ENCODE measurements at places on chromosomes 6 and 20.
A peak's percentile ranks its signal among the peaks of the same experiment; 100 is the strongest.

- no peaks in the 10 kb centered on the region for H3K36me3 ChIP-seq
- peak overlapping the region; percentile 9 for H3K27ac ChIP-seq
- no peak overlapping the region for H3K4me3 ChIP-seq
- no peaks in the 10 kb centered on the region for H3K4me1 ChIP-seq
- H3K27me3 ChIP-seq, result no peaks in the 10 kb centered on the region
Observed at GRCh38 chr6:11263291-11263775, 30.9 kb upstream of the NEDD9 start.

DNA sequence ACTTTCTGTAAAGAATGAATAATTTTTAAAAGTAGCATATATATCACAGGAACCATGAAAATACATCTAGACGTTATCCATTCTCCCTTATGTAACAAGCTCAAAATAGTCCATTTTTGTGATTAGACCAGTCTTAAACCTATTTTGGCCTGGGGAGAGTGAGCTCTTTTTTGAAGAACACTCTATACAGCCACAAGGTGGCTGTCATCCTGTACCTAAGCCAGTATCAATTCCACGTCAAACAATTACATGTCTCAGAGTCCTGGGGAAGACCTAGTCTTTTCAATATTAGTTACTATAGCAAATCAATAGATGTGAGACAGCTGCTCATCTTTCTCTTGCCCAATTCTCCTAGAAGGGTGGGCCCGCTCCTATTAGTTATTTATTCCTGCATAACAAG, 28.4 kb downstream of the FBXO5 start:
- no peak overlapping the region for H3K4me3 ChIP-seq
- peaks cover 4% of the 10 kb centered on the region for H3K27me3 ChIP-seq
- no peak overlapping the region for H3K27ac ChIP-seq
- DNase-seq, result no peak

DNA sequence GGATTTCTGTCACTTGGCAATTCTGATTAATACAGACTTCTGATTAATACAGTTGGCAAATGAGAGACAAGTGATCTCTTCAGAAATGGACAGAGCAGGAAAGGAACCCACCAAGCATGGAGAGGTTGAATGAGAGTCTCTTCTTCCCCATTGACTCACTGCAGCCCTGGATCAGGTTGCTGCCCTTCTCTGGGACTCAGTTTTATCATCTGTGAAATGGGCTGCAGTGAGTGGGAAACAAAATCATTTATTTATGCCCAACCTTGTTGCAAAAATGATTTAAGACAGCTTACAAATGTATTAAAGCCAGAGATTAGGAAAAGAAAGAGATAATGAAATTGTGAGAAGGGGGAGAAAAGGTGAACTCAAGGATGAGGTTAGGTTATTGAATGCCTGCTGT, 20.8 kb upstream of the RSPO4 start:
- H3K4me1 ChIP-seq, result no peaks in the 10 kb centered on the region
- DNase-seq, result no peak
- no peaks in the 10 kb centered on the region for H3K27me3 ChIP-seq
- no peak overlapping the region for H3K27ac ChIP-seq

GRCh38 chr6:53983301-53983700, 127.9 kb upstream of the MLIP start:
- H3K4me1 ChIP-seq, result no peaks in the 10 kb centered on the region
- no peak overlapping the region for H3K27ac ChIP-seq
- DNase-seq, result no peak
- H3K36me3 ChIP-seq, result no peaks in the 10 kb centered on the region
- no peak overlapping the region for H3K4me3 ChIP-seq

DNA sequence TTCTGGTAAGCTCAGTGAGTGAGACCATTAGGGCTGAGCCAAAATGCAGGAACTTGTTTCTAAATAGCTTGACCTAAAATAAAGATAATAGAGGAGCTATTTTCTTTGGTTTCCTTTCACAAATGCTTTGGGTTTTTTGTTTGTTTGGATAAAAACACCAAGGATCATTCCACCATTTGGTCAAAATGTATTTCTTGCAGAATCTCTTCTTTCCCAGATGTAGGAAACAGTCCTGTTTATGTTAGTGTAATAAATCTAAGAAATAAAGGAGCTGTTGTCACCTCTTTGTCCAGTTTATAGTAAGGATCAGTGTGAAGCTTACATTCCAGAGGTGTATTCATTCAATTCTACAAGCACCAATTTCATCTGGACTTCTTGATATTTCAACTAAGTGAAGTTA, 297.8 kb downstream of the GJA1 start:
- DNase-seq, result no peak
- H3K27me3 ChIP-seq, result no peaks in the 10 kb centered on the region
- no peak overlapping the region for H3K4me3 ChIP-seq

DNA sequence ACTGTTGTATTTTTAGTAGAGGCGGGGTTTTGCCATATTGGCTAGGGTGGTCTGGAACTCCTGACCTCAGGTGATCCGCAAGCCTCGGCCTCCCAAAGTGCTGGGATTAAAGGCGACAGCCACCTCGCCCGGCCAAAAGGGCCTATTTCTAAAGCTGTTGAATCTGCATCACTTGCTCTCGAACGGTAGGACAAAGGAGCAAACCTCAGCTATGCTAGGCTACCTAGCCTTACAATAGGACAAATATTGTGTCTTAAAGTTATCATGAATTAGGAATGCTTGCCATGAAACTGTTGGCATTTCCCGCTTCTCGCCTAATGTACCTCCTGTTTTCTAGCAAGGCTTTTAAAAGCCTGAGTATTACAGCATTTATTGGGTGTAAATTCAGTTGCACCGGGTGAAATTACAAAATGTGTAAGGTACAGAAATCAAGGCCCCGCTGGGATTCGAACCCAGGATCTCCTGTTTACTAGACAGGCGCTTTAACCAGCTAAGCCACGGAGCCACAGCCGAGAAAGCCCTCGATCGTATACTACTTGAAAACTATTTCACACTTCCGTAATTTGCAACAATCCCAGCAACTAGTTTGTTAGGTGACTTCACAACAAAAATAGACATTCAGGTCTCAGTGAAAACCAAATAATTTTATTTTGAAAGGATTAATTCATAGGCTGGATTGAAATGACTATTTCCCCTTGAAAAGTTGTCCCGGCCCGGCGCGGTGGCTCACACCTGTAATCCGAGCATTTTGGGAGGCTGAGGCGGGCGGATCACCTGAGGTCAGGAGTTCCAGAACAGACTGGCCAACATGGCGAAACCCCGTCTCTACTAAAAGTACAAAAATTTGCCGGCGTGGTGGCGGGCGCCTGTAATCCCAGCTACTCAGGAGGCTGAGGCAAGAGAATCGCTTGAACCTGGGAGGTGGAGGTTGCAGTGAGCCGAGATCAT, 211.6 kb upstream of the ZNF184 start:
- peaks cover 39% of the 10 kb centered on the region for H3K4me1 ChIP-seq
- peaks cover 16% of the 10 kb centered on the region for H3K27me3 ChIP-seq
- H3K4me3 ChIP-seq, result no peak overlapping the region
- H3K36me3 ChIP-seq, result no peaks in the 10 kb centered on the region
- H3K27ac ChIP-seq, result no peak overlapping the region
- DNase-seq, result no peak

GRCh38 chr20:57243480-57244220, 22.8 kb downstream of the BMP7 start:
- H3K4me1 ChIP-seq, result peaks cover 64% of the 10 kb centered on the region
- H3K27me3 ChIP-seq, result no peaks in the 10 kb centered on the region
- DNase-seq, result no peak
- H3K36me3 ChIP-seq, result no peaks in the 10 kb centered on the region
- H3K4me3 ChIP-seq, result no peak overlapping the region
- H3K27ac ChIP-seq, result peak overlapping the region; percentile 90

DNA sequence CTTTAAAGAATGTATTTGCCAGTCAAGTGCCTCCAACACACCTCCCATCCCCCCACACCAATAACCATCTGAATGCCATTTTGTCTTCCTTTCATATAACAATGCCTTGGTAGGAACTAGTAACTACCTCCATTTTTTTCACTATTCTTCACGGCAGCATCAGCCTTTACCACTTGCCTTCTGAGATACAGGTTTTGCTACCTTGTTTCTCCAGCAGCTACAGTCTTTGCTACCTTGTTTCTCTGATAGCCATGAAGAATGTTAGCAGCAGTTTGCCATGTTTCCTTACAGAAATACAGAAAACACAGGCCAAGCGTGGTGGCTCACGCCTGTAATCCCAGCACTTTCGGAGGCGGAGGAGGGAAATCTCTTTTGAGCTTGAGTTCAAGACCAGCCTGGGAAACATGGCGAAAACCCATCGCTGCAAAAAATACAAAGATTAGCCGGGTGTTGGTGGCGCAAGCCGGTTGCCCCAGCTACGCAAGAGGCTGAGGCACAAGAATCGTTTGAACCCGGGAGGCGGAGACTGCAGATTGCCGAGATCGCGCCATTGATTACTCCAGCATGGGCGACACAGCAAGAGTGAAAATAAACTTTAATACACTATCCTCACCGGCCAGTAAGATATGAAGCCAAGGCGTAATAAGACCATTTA, 100.9 kb downstream of the HFE start:
- no peaks in the 10 kb centered on the region for H3K36me3 ChIP-seq
- H3K4me3 ChIP-seq, result peak overlapping the region; percentile 73
- peak overlapping the region; percentile 82 for H3K27ac ChIP-seq
- DNase-seq, result no peak
- H3K27me3 ChIP-seq, result no peaks in the 10 kb centered on the region
- H3K4me1 ChIP-seq, result peaks cover 39% of the 10 kb centered on the region

Data from esophagus squamous epithelium (tissue), 5 donors.